Ovary (tissue), 10 donors: ENCODE measurements at places on chromosomes 3 and 15. TPM values are rescaled to one million over a fixed set of nuclear protein-coding genes. Genes with fewer than 3 reads are reported as not detected.

The NR2E3 gene
- not detected for total RNA-seq

The ARL13B gene
- 11.8 TPM for total RNA-seq

- no peak for DNase-seq
- no peak overlapping the region for H3K27ac ChIP-seq
- H3K27me3 ChIP-seq: no peaks in the 10 kb centered on the region
- no peaks in the 10 kb centered on the region for H3K4me1 ChIP-seq
- H3K36me3 ChIP-seq: no peaks in the 10 kb centered on the region
Measured at GRCh38 chr3:122533931-122534334, 19.2 kb upstream of the KPNA1 start.

DNA sequence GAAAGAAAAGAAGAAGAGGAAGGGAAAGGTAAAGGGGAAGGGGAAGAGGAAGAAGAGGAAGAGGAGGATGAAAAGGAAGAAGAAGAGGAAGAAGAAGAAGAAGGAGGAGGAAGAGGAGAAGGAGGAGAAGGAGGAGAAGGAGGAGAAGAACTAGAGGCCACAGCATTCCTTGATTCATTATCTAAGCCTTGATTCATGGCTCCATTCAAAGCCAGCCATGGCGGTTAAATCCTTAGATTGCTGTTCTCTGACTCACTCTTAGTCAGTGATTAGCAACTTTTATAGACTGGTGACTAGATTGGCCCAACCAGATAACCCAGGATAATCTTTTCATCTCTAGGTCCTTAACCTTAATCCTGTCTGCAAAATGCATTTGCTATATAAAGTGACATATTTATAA lies 47.6 kb downstream of the OSTN start:
- DNase-seq: no peak
- H3K36me3 ChIP-seq: no peaks in the 10 kb centered on the region
- H3K4me3 ChIP-seq: no peak overlapping the region
- H3K27me3 ChIP-seq: no peaks in the 10 kb centered on the region
- no peaks in the 10 kb centered on the region for H3K4me1 ChIP-seq

DNA sequence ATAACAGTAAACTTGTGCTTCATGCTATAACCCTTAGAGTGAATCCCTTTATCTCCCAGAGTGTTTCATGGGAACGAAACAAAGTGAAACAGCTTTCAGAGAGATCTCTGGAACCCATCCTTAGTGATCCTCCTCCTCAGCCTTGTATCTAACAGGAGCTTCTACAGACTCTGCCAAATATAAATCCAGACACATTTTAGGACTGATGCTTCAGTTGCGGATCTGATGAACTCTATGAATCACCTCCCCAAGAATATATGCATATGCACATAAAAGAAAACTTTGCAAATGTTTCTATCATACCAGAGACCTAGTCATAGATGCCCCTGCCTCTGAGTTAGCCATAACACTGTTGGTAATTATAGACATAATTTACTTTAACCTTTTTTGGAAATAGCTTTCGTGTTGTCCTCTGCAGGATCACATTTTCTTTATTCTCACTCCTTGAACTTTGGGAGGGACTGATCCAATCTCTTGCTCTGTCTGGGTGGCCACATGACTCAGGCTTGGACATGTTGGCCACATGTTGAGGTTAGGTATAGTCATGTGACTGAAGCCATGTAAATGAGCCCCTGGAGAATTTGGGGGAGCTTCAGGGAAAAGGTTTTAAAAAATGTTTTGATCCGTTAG lies 306.4 kb upstream of the CNTN3 start:
- peaks cover 4% of the 10 kb centered on the region for H3K4me1 ChIP-seq
- H3K36me3 ChIP-seq: no peaks in the 10 kb centered on the region
- no peak for DNase-seq
- H3K4me3 ChIP-seq: no peak overlapping the region
- no peak overlapping the region for H3K27ac ChIP-seq
- H3K27me3 ChIP-seq: no peaks in the 10 kb centered on the region

GRCh38 chr3:71395927-71396695 lies 187.4 kb downstream of the FOXP1 start:
- H3K4me1 ChIP-seq: peaks cover 5% of the 10 kb centered on the region
- H3K36me3 ChIP-seq: no peaks in the 10 kb centered on the region
- DNase-seq: no peak
- no peak overlapping the region for H3K4me3 ChIP-seq
- no peaks in the 10 kb centered on the region for H3K27me3 ChIP-seq

- no peaks in the 10 kb centered on the region for H3K4me1 ChIP-seq
- DNase-seq: no peak
- H3K27ac ChIP-seq: no peak overlapping the region
Measured at GRCh38 chr3:157493627-157494550, 9.3 kb downstream of the VEPH1 start.

GRCh38 chr15:28022181-28022580 lies 76.9 kb downstream of the OCA2 start:
- no peak overlapping the region for H3K4me3 ChIP-seq
- H3K27ac ChIP-seq: no peak overlapping the region
- no peaks in the 10 kb centered on the region for H3K27me3 ChIP-seq

- H3K4me3 ChIP-seq: no peak overlapping the region
- H3K27me3 ChIP-seq: no peaks in the 10 kb centered on the region
- no peak for DNase-seq
- H3K27ac ChIP-seq: no peak overlapping the region
- no peaks in the 10 kb centered on the region for H3K36me3 ChIP-seq
Measured at GRCh38 chr3:131314318-131314717, 67.3 kb upstream of the NUDT16 start.

- H3K4me3 ChIP-seq: no peak overlapping the region
- no peaks in the 10 kb centered on the region for H3K4me1 ChIP-seq
- DNase-seq: no peak
Measured at GRCh38 chr3:189688262-189688661, 57.1 kb downstream of the TP63 start.

DNA sequence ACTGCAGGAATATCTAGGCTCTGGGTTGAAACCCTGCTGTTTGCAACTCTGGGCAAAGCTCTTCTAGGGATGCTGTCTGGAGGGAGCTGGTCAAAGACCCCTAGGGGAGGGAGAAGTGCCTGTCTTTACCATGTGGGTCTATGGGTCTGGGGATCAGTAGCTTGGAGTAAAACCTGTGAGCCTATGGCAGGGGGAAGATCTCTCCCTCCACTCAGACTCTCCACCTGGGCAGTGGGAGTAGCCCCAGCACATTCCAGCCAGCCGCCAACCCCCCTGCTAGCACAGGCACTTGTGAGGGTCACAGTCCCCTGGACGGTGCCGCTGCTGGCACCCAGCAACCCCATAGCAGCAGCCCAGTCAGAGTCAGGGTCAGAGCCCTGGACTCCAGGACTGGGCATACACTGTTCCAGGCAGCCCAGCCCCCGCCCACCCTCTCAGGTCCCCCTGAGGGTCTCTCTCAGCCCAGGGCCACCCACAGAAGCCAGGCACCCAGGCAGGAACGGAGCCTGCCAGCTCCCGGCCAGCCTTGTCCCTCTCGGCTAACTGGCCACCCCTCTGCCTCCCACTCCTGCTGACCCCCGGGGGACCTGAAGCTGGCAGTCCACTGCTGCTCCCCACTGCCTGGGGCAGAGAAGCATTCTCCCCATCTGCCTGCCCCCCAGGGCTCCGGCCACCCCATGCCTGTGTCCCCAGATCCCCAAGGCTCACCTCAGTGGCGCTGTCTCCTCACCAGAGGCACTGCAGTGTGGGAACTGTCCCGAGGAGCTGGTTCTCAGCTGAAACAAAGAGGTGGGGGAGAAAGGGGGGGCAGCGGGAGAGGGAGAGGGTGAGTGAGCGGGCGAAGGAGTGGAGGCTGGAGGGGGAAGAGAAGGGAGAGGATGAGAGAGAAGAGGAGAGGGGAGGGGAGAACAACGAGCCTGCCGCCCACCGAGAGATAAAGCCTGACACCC lies 10.8 kb downstream of the GLYCTK start:
- no peak overlapping the region for H3K27ac ChIP-seq
- H3K4me3 ChIP-seq: no peak overlapping the region
- no peaks in the 10 kb centered on the region for H3K27me3 ChIP-seq

GRCh38 chr15:27059610-27060202 lies 88.7 kb downstream of the GABRG3 start:
- H3K27me3 ChIP-seq: no peaks in the 10 kb centered on the region
- no peak overlapping the region for H3K4me3 ChIP-seq
- H3K4me1 ChIP-seq: no peaks in the 10 kb centered on the region
- no peak for DNase-seq
- no peaks in the 10 kb centered on the region for H3K36me3 ChIP-seq

GRCh38 chr3:63523100-63523499 lies 129.4 kb upstream of the SNTN start:
- no peaks in the 10 kb centered on the region for H3K27me3 ChIP-seq
- DNase-seq: no peak
- no peak overlapping the region for H3K4me3 ChIP-seq
